ENCODE measurements at places on chromosomes 1 and 21.

DNA sequence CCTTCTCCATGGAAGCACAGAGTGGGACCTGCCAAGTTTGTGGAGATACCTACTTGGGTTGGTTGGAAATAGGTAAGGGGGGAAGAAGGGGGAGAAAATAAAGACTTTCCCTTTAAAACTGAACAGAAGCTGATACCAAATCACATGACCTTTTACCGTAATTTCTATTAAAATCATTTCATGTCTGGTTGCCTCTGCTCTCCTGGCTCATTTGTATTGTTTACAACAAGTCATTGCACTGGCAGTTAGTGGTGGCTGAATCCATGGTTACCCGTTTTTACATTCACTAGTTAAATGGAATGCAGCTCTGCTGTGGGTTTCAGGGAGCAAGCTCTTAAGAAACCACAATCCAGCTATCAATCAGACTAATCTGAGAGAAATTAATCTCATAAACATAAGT is 353.7 kb upstream of the ESRRG start:
- no peak for DNase-seq

- no peak for DNase-seq
Measured at GRCh38 chr1:54764922-54765561, 719 bp upstream of the PARS2 start.

- DNase-seq: no peak
Measured at GRCh38 chr1:223227486-223228196, 84.6 kb upstream of the TLR5 start.

GRCh38 chr1:218447010-218447689 is 102.0 kb downstream of the TGFB2 start:
- DNase-seq: no peak

DNA sequence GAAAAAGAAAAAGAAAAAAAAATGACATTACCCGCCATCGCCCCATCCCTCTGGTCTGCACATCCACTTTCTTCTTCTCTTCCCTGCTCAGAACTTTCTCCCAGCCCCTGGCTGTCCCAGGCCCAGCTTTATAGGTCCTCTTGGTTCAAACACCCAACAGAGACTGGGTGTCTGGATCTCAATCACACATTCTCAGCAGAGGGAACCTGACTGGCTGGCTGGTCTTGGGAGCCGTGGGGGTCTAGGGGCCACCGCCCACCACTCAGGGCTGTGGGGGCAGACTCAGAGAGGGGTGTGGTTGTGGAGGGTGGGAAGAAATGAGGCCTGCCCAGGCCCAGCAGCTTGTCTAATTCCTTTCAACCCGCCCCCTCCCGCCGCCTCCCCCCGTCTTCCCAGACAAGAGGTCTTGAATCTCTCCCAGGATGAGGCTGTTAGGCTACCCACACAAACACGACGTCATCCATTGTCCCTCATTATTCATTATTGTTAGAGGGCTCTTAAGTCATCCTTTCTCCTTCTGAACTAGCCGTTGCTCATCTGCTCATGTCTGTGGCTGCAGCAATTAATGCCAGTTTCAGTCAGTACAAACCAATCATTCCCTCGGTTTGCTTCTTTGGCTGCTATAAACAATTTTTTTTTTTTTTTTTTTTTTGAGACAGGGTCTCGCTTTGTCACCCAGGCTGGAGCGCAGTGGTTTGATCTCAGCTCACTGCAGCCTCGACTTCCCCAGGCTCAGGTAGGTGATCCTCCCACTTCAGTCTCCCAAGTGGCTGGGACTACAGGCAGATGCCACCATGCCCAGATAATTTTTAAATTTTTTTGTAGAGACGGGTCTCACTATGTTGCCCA is 40.6 kb upstream of the CLIC4 start:
- DNase-seq: no peak

- no peak for DNase-seq
Measured at GRCh38 chr1:182993746-182994145, 29.5 kb upstream of the LAMC1 start.

- DNase-seq: no peak
Measured at GRCh38 chr1:244074559-244075171, 23.6 kb downstream of the ZBTB18 start.

All from caudate nucleus (tissue), 63 donors.